ENCODE measurements at places on chromosomes 3 and 15.

DNA sequence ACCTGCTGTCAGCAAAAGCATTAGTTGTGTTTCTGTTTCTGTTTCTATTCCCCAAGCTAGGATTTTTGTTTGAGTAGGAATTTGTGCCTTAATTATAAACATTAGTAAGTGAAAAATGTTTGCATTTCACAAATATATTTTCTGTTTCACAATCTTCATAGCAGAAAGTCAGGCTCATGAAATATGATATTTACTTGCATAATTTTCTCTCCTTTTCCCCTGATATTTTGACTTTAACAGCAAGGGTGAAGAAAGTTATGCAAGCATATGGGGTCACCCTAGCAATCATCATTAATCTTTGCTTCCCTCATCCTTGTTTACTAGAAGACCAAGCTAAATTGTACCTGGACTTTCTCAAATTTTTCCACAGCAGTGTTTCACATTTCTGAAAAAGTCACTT is 140.3 kb upstream of the SEMA6D start:
- DNase-seq = no peak

- DNase-seq = no peak
Measured at GRCh38 chr3:187385296-187385695, 17.1 kb downstream of the RTP4 start.

GRCh38 chr3:51734572-51734907 is 27.7 kb downstream of the GRM2 start:
- no peak for DNase-seq

- no peak for DNase-seq
Measured at GRCh38 chr15:49492830-49493229, 69.8 kb downstream of the FGF7 start.

DNA sequence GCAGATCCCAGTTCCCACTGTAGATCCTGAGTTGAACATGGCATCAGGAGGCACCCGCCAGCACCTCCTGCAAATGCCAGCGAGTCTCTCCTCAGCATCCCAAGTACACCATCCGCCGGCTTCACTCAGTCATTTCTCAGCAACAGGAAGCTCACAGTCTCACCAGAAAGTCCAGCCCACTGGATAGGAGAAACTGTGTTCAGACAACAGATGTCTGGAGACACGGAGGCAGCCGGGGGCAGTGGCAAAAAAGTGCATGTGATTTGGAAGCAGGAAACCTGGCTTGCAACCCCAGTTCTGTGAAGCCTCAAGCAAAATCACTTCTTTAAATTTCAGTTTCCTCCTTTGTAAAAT is 68.7 kb downstream of the SRGAP3 start:
- no peak for DNase-seq

GRCh38 chr3:45163481-45163880 is 17.3 kb upstream of the CDCP1 start:
- no peak for DNase-seq

Data from activated CD4-positive, alpha-beta T cell treated with anti-CD3 and anti-CD28 coated beads for 1 hour (primary cell).